ENCODE measurements at places on chromosomes 12 and 14.

DNA sequence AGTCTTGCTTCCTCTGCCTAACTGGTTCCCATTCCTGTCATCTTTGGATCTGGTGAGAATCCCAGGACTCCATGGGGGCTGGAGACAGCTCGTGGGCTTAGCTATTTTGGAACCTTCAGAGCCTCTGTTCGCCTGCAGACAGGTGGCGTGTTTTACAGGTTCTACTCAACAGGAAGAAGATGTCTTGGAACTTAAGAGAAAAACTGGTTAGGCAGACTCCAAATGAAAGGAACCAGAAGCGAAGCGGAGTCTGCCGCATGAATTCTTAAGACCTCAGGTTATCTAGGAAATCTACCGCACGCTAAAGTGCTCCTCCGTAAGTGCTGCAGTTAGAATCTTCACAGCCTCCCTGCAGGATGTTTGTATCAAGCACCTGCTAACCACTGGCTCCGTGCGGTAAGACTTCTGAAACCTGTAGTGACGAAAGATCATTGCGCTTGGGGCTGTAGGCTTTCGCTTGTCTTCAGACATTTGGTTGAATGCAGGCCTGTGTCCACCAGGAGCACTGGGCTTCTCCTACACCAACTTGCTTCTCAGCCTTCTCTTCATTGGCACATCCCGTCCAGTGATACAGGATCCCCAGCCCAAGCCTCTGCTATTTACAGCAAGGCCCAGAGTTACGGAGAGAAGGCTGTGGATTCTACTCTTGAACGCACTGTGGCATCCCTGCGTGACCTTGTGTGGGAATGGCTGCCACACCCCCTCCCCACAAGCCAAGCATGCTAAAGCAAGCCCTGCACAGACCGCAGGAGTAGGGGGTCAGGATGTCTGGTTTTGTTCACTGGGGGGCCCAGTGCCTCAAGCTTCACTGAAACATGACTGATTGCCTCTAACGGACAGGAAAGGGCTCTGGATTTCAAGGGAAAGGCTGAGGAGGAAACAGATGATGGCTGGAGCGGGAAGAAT lies 35.0 kb downstream of the ACADS start:
- DNase-seq = no peak

DNA sequence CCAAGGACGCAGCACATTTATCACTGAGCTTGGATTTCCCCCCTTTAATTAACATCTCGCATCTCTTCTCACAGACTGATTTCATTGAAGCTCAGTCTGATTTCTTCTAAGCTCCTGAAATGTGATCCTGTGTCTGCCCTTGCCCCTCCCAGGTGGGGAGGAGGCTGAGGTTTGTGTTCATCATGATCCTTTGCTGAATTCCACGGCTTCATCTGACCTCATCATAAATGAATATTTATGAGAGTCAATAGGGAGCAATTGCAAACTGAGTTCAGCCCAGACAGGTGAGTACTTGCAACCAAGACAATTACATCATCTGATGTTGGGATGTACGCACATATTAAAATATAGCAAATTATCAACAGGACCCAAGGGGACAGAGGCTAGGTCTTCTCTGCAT lies 72.4 kb downstream of the MAP1LC3B2 start:
- no peak for DNase-seq

GRCh38 chr14:23056145-23056955 lies 970 bp downstream of the CDH24 start:
- DNase-seq = peak; percentile 88

GRCh38 chr12:64674367-64674922 lies 64.2 kb downstream of the RASSF3 start:
- no peak for DNase-seq

- no peak for DNase-seq
Measured at GRCh38 chr12:12212769-12213168, 54.1 kb downstream of the LRP6 start.

DNA sequence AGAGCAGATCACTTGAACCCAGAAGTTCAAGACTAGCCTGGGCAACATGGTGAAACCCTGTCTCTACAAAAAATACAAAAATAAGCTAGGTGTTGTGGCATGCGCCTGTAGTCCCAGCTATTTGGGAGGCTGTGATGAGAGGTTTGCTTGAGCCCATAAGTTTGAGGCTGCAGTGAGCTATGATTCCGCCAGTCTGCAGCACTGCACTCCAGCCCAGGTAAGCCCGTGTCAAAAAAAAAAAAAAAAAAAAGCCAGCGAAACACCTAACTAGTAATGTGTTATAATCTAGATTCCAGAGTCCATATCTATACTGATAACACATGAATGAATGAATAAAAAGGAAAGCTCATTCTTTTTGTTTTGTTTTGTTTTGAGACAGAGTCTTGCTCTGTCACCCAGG lies 18.5 kb upstream of the SLC25A3 start:
- DNase-seq = no peak

- no peak for DNase-seq
Measured at GRCh38 chr12:2833327-2833726, 1.5 kb downstream of the NRIP2 start.

DNA sequence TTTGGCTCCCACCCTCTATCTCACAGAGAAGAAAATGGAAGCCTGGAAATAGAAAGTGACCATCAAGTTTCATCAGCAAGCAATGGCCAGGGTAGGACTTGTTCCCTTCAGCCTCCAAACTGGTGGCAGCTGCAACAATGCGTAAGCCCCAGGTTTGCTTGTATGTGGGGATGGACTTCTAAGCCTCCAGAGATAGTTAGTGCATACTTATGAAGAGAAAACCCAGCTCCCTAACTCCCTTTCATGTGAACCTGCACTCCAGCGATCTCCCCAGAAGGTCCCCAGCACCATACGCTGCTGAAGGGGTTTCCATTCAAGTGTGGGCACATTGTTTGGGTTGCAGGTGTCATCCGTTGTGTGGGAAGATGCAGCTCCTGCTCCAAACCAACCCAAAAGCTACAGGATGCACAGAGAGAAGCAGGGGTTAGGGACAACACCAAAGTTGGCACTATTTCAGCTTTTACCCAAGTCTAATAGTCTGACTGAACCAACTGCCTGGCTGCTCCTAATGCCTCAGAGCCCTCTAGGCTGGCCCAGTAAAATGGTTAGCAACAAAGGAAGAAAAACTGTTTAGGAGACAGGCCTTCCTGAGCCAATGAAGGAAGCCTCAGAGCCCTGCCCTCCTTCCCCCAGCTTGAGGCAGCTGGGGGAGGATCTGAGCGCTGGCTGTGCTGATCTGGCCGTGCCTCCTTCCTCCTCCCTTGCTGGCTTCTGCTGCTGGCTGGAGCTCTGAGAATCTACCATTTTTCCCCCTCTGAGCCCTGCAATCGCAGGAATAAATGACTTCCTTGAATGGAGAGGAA lies 12.3 kb downstream of the ZFP36L1 start:
- peak; percentile 83 for DNase-seq

DNA sequence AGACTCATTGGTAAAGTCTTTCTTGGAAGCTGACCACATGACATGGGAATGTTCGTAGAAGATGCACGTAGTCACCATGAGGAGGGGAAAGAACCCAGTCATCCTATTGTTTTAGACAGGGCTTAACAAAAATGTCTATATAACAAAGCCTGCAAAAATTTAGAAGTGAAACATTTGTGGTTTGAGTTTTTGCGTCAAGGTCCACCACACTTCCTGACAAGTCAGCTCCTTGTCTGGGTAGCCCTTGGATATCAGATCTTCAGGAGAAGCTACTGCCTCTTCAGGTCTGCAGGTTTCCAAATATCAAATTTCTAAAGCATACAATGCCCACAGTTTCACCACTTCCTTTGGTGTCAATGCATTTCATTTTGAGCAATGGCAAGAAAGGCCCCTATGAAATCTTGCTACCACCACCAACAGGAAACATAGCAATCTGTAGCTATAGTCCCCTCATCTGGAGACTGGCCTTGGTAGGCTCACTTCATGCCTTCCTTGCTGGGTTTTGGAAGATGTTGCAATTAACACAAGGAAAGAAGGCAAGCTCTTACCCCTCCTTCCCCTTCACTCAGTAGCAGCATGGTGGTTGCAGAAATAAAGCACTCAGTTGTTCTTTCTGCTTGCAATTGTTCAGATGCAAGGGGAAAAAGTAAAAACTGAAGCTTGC lies 235.2 kb downstream of the PCNX1 start:
- DNase-seq = peak; percentile 38

- DNase-seq = no peak
Measured at GRCh38 chr14:77870646-77871045, 70.7 kb downstream of the ADCK1 start.

DNA sequence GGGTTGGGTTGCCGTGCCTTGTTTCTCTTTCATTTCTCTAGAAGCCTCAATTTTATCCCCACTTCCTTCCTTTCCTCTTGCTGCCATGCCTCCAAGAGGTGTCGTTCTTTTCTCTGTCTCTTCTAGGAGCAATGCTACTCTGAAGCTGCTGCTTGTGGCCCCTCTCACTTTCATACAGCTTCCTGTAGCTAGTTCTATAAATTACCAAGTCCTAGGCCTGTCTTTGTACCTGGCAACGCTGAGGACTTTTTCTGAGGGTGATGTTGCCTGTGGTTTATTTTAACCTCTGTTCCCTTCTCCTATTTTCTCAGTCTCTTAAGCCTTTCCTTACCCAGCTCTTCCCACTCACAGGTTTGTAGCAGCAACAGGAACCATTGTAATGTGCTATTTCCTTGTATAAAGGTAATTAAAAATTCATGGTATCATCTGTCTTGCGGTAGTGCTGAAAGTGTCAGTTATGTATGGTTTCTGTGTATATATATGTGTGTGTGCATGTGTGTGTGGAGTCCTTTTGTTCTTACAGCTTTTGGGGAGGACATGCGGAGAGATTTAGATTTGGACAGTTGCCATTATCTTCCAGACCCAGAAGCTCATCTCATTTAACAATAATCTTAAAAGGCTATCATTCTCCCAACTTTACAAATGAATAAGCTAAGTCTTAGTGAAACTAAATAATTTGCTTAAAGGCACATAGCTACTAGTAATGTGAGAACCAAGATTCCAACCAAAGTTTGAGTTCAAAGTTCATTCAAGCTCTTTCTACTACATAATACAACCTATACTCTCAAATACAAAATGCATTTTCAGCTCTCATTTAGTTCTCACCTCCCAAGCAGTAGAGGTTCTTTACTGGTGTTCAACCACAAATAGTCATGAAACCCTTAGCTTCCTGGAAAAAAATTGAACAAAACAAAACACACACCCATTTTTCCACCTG lies 43.8 kb downstream of the DDHD1 start:
- peak; percentile 94 for DNase-seq

DNA sequence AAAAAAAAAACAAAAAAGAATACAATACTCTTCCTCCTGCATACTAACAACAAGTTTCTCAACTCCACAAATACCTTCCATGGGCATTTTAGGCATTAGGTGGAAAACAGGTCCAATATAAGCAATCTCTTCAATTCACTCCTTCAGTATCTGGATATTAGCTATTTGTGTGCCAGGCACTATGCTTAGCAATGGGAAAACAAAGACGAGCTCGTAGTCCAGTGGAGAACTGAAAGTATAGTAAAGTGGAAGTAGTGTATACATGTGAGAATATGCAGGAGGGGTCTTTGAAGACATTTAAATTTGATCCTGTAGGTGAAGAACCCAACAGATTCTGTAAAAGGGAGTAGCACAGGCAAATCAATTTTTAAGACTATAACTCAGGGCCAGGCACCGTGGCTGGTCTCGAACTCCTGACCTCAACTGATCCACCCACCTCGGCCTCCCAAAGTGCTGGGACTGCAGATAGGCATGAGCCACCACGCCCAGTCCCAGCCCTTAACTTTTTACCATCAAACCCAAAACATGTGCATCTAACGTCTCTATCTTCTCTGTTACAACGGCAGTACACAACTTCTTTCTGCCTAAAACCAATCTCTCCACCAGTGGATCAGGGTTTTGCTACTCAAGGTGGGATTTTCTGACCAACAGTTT lies 10.6 kb downstream of the HECTD1 start:
- DNase-seq = no peak

DNA sequence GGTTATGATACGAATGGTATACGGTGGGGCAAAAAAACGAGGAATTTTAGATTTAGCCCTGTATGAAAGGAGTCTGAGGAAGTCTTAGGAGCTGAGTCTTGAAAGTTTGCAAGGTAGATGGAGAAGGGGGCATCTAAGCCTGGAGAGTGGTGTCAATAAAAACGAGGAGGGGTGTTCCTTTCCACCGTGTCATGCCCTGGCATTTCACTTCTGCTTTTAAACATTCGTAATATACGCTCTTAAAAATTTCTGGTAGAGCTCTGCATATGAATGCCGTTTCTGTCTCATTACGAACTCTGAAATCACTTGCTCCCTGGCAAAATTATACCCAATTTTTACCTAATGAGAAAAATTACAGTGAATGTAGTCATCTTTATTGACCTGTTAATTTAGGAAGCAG lies 170.2 kb downstream of the ERC1 start:
- DNase-seq = peak; percentile 33

DNA sequence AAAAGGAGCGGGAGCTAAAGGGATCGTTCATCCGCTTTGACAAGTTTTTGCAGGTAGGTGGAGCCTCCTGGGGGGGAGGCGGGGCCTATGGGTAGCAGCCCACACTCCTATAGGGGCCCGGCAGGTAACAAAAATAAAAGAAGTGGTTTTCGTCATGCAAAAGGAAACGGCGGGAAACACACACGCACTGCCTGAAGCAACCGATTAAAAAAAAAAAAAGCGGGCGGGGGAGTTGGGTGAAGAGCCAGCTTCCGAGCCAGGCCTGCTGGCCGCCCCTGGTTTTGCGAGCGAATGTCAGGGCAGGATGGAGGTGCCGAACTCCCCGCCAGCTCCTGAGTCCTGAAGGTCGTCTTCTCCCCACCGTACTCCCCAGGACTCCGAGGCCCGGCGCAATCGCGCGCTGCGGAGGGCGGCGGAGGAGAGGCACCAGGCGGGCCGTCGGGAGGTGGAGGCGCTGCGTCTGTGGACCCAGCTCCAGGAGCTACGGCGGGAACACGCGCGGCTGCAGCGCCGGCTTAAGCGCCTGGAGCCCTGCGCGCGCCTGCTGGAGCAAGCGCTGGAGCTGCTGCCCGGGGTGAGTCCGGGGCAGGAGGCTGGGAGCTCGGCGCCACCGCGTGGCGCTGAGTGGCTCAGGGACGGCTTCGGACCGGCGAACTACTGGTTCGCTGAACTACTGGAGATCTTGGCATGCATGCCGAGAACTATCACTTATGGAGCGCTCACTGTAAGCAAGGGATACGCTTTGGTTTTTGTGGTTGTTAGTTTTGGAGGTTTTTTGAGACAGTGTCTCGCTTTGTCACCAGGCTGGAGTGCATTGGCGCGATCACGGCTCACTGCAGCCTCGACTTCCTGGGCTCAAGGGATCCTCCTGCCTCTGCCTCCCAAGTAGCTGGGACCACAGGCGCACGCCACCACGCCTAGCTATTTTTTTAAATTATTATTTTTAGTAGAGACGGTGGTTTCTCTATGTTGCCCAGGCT lies 3.6 kb downstream of the CFAP73 start:
- peak; percentile 92 for DNase-seq

Data from KBM-7 (cell line).